ENCODE measurements at places on chromosomes 2 and 18. TPM values are rescaled to one million over a fixed set of nuclear protein-coding genes. Genes with fewer than 3 reads are reported as not detected.

GRCh38 chr2:124884315-124884714 lies 859.2 kb downstream of the CNTNAP5 start:
- no peak for DNase-seq

DNA sequence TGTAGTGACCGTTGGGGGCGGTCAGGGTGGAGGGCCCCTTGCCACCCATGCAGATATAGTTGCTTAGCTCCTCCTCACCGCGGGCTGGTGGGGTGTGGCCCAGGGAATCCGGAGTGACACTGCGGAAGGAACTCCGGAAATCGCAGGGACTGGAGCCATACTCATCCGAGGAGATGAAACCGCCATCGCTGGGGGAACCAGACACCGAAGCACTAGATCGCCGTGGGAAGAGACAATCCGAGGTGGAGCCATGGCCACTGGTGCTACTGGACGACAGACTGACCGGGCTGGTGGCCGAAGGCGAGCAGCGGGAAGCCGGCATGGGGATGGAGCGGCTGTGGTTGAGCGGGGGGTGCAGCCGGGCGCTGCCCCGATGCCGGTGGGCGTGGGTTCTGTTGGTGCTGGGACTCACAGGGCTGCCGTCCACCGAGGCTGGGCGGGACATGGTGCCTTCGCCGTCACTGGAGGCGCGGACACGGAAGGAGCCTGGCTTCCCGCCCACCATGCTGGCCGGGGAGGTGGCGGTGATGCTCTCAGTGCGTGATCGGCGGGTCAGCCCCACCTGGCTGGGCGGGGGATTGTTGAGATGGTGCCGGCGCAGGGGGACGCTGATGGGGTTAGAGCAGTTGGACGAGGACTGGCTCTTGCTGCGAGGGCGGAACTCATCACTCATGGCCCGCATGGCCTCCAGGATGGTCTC lies 2.2 kb downstream of the IRS1 start:
- DNase-seq = peak; percentile 22

CTAGE1 gene
- not detected for polyA plus RNA-seq

SERPINB10 gene
- polyA plus RNA-seq = not detected

DNA sequence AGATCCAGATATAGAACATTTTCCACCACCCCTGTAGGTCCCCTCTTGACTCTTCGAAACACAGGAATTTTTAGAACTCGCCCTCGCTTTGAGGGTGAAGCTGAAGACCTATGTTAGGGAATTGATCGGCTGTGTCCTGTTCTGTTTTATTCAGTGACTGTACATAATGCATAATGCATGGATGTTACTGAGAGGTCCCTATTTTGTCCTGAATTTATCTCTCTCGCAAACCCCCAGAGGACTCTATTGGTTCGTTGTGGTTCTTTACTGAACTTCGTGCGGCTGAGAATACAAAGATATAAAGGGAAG lies 431 bp upstream of the EIF5B start:
- DNase-seq = no peak
